Left lobe of liver (tissue), 2 donors: ENCODE measurements at places on chromosomes 7 and 10. TPM values are rescaled to one million over a fixed set of nuclear protein-coding genes. Genes with fewer than 3 reads are reported as not detected.

DNA sequence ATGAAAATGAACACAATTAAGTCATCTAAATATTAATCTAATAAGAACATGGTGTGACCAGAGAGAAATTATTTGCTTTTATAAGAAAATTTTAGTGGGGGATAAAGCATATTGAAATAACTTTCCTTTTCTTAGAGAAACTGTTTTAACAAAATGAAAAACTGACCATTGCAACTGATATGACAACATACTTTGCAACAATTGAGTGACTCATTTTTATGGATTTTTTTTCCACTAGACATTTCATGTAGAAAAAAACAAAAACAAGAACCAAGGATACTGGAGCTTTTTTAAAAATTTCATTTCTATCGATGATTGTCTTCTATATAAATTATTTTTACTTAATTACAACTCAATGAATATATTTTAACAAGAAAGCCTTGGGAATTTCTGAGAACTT is 90.0 kb downstream of the C1GALT1 start:
- no peak for DNase-seq

UNCX gene
- total RNA-seq, result not detected

SNX8 gene
- 12.2 TPM for total RNA-seq

DNA sequence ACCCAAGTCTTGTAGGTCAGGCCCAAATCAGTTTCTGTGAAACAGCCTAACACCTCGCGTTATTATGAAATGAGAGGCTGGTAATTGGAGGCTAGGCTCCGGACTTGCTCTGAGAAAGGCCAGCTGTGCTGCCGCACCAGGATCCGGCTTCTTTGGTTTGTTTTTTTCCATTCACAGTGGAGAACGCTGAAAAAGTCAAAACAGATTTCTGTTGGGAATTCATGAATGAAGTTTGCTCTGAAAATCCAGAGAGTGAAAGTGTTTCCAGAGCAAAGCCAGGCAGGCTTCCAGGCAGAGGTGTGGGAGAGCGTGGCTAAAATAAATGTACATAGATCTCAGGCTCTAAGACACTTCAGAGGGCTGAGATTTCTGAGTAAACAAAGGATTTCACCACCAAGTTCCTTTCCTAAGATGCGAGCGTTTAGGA is 240.1 kb downstream of the TRIL start:
- no peak for DNase-seq

DNA sequence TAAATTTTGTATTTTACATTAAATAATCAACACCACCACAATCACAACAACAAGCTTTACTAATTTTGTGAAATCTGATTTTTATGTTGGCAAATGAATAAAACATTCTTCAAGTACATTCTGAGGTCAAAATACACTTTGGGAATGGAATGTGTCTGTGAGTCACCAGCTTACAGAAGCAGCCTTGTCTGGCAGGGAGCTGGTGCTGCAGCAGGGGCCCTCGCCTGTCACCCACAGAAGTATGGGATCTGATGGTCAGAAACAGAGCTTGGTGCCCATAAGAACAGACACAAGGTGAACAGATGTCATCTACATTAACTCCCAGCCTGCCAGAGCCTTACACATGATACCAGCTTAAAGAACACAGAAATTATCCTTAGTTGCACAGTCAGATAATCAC is 496.9 kb downstream of the CCSER2 start:
- no peak for DNase-seq

EPDR1 gene
- 7.9 TPM for total RNA-seq

DNA sequence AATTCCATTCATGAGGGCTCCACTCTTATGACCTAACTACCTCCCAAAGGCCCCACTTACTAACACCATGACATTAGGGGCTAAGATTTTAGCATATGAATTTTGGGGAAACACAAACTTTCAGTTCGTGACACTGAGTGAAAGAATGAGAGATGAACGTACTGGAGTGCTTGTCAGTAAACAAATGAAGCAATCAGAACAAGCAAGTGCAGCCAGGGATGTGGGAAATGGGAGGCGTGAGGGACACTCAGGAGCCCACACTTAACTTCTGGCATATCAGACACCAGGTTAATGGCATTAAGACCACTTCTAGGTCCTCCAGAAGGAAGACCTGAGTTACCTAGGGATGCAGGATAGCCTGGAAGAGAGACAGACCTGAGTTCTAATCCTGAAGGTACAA is 2.3 kb upstream of the MDFIC start:
- no peak for DNase-seq

NPY4R gene
- total RNA-seq, result not detected

- DNase-seq, result no peak
Measured at GRCh38 chr10:18303851-18304801, 163.9 kb downstream of the CACNB2 start.

GRCh38 chr7:78953090-78953489 is 500.4 kb downstream of the MAGI2 start:
- no peak for DNase-seq
